IMR-90 (cell line): ENCODE measurements at places on chromosomes 7 and 10.

- no peak for DNase-seq
Observed at GRCh38 chr10:7434378-7434777, 23.5 kb upstream of the SFMBT2 start.

DNA sequence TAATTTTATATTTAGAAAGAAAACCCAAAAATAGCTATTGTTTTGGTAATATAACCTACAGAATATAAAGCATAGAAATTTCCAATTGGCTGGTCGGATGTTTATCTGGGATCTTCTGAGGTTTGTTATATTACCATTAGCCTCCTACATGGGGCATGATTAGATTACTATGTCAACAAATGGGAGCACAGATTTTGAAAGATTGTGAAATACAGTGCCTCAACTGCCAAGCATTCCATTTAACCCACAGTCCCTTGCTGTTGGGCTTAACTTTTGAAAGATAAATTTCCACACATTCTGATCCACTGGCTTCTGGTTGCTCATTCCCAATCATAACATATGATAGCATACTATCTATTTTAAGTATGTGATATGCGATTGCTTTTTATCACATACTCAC lies 455.4 kb upstream of the C7orf33 start:
- DNase-seq = no peak

- no peak for DNase-seq
Observed at GRCh38 chr7:97015279-97015678, 9.4 kb downstream of the DLX5 start.

GRCh38 chr10:20885678-20886077 lies 11.4 kb downstream of the NEBL start:
- DNase-seq = no peak
